ENCODE measurements at places on chromosomes 5 and 9.

DNA sequence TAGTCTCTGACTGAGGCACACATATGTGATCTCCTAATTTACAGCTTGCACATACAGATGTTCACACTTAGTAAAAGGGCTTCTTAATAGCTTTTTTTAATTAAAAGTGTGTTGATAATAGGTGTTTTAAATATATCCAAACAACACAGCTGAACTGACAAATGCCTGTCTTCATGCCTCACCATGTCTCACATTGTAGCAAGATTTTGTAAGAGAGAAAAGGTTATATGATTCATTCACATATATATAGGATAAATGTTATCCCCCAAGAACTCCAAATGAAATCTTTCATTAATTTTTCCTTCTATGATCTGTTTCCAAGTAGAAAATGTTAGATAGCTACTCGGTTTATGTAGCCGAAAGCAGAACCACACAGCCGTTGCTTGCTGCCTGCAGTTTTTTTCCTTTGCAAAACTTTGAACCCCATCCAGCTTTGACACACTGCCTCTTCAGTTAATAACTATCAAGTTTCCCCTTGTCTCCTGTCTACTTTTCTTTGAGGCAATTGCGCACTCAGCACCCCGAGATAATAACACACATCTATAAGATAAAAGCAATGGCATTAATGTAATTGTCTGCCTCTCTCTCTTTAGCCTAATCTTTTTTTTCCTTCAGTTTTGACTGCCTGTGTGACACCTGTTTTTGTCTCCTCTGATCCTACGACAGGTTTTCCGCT lies 299.2 kb downstream of the BNC2 start:
- DNase-seq: no peak

DNA sequence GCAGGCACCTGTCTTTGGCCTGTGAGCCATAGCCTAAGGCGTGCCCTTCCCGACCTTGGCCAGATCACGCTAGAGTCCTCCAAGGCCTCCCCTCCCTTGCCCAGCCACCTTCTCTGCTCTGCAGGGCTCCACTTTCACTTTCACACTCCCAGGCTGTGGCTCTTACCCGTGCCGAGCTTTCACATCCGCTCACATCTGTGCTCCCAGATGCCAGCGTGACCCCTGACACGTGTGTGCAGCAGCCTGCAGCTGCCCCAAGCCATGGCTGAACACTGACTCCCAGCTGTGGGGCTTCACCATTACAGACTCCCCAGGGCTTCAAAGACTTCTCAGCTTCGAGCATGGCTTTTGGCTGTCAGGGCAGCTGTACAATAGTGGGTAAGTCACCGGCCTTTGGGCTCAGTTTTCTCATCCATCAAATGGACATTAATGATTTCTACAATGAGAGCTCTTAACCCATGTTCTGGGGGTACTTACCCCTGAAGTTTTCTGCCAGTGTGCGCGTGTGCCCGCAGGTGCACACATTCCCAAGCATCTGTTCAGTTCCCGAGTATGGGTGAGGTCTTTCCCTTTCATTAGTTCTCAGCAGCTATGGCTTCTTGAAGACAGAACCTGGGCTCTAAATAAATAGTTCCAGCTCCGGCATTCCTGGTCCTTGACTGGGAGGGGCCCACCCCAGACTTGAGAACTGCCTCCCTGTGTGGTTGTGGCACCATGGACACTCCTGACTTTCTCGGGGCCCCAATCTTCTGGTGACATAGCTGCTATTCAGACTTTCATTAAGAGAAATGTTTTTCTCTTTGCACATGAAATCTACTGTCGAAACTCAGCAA lies 118.6 kb downstream of the RGS3 start:
- DNase-seq: peak; percentile 76

GRCh38 chr5:128757196-128757959 lies 207.9 kb upstream of the SLC27A6 start:
- no peak for DNase-seq

GRCh38 chr9:97851446-97851883 lies 1.6 kb upstream of the FOXE1 start:
- no peak for DNase-seq

- no peak for DNase-seq
Measured at GRCh38 chr5:4243479-4244264, 648.0 kb downstream of the IRX1 start.

DNA sequence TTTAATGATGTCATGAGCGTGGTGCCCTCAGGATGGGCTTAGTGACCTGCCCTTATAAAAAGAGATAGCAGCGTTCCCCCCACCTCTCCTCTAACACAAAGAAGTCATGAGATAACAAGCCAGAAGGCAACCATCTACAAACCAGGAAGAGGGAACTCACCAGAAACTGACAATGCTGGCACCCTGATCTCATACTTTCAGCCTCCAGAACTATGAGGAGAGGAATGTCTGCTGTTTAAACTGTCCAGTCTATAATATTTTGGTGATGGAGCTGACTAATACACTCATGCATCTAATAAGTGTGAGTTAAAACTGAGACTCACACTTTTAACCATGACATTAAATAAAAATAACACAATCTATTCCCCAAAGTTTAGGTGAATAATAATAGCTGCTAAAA lies 156.1 kb upstream of the SPEF2 start:
- no peak for DNase-seq

DNA sequence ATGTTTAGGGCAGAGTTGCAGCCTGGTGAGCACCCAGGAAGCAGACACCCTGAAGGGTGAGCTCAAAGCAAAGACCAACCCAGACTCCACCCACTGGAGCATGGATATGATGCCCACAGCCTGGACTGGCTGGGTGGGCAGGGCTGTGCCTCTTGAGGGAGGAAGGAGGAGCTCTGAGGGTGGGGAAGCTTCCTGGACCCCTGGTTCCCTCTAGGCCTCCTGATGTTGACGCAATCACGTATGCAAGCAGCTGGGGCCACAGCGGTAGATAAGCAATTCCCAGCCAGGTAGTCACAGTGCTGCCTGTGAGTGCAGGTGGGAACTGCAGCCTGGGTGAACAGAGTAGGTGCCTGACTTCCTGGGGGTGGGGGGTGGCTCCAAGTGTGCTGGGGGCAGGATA lies 271.5 kb downstream of the CDK5RAP2 start:
- DNase-seq: no peak

DNA sequence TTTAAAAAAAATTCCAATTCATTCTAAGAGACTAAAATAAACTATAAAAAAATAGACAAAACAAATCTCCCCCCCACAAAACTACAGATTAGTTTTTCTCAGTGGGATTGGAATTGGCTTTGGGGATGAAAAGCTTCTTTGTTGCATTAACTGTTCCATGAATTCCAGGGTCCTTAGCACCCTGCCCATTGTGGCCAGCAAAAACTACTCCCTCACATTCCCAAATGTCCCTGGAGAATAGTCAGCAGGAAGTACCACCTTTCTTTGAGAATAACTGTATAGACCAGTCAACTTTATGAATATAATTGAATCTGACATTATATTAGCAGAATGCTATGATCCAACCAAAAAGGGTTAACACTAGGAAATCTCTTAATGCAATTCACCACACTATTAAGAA lies 147.9 kb downstream of the LPAR1 start:
- no peak for DNase-seq

DNA sequence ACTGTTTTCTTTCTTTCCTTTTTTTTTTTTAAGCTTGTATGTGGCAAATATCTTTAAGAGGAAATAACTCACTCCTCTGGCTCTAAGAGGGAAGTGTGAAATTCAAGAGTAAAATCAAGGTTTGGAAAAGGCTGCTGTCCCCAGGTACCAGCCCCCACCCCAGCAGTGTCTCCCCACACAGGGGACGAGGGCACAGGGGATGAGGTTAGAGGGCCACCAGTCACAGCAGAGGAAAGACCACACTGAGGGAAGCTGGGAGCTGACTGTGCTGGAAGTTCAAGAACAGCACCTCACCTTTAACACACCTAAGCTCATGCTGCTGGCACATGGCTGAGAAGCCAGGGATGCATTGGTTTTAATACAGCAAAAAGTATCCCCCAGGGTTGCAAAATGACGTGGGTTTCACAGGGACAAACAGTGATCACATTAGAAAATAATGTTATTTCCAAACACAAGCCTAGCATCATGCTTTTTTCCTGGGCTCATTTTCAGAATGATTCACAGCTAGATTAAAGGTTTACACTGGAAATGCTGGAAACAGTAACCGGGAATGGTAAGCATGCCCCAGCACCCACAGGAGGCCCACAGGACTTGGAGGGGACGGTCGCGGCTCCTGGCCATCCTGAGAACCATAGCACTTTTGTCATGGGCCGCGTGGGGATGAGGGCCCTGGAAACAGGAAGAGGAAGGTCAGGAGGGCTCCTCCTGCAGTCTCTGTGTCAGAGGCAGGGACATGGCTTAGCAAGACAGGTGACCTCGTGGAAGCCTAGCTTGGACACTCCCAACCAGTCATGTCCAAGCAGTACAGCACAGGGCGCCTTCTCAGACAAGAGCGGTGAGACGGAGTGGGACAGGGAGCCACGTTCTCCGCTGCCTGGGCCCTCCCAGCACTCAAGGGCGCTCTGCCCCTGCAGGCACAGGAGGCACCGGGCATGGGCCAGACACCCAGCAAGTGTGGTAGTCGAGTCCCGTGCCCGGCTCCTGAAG lies 6.9 kb downstream of the LPCAT1 start:
- DNase-seq: peak; percentile 52

DNA sequence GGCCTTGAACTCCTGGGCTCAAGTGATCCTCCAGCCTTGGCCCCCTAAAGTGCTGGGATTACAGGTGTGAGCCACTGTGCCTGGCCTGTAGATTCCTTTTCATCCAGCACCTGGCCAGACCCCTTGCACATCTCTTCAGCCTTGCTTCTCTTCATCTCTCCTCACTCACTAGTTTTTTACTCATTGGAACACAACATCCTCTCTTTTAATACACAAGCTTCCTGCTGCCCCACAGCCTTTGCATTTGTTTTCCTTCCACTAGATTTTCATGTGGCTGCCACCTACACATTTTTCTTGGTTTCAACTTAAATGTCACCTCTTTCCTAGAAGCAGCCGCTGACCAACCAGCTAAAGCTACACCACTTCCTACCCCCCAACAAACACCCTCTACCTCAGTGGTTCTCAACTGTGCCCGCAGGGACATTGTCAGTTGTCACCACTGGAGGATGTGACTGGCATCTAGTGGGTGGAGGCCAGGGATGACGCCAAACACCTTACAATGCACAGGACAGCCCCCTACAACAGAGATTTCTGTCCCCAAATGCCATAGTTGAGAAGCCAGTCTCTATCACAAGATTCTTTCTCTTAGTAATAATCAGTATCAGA lies 33.7 kb downstream of the HAVCR1 start:
- no peak for DNase-seq

GRCh38 chr9:20805766-20806165 lies 121.7 kb downstream of the FOCAD start:
- DNase-seq: no peak

DNA sequence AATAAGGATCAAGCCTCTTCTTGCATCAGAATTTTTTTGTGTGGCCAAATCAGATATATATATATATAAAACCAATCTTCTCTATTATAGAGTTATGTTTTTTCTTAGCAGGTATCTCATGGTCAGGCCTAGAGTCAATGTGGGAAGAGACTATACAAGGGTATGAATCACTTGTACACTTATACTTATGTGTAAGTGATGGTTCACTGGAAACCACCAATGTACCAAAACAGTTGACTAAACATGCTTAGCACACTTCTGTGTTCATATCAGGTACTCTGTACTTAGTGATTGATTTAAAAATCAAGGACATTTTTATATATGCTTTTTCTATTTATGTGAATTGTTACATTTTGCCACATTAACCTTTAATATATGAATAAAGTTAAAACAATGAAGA lies 92.6 kb downstream of the CWC27 start:
- no peak for DNase-seq

- DNase-seq: no peak
Measured at GRCh38 chr5:127562252-127562651, 44.8 kb downstream of the PRRC1 start.

GRCh38 chr9:77575785-77576184 lies 72.3 kb downstream of the GNA14 start:
- DNase-seq: no peak

DNA sequence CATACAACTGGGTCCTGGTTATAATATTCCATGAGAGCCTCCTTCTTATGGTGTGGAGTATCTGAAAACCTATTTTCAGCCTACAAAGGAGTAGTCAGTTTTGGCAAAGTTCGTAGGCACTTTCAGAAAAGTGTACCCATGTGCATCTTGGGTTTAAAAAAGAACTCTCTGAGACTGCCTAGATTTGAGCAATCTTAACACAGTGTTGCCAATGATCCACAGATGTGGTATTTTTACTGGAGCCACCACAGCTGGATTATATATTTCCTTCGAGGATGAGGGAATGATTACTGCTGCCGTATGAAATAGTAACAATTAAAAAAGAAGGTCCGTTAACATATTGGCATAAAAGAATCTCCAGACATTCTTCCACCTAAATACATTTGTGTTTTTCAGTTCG lies 1.1 kb downstream of the PALM2AKAP2 start:
- DNase-seq: no peak

DNA sequence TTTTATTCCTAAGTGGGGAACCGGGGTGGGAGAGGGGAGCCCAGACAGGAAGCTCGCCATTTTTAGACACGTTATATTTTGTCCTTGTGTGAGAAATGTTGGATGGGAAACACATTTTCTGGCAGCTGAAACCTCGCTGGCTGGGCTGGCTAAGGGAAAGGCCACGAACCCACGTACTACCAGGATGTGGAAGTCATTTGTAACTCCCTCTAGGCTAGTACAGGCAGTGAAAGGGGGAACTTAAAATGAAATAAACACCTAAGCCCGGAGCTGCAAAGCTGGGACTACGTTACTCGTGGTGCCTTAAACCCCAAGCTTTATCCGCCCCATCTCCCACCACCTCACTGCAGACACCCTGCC lies 42.5 kb downstream of the TMEM174 start:
- DNase-seq: no peak

DNA sequence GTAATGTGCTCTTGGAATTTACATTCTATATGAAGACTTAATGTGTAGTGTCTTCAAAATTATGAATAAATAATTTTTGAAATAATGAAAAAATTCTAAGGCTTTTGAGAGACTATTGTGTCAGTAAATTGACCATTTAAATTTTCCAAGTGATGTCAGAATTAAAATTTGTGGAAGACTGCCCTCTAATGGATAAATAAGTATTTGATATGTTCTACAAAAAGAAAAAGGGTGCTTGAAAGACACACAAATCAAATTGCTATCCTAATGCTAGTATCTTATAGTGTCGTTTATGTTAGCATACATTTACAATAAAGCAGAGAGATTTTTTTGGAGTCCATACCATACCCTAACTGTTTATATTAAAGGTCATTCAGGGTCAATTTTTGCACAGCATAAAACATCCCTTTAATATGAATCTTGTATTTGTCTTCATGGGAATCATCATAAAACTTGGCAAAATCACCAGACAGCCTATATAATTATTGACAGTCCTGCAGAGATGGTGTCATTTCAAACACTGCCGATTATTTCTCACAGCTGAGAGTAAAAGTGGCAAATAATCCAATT lies 120.8 kb upstream of the SLC27A6 start:
- no peak for DNase-seq

GRCh38 chr9:135575995-135576631 lies 14.6 kb downstream of the PAEP start:
- DNase-seq: no peak

- DNase-seq: no peak
Measured at GRCh38 chr9:78821126-78821822, 524.3 kb downstream of the PSAT1 start.

- no peak for DNase-seq
Measured at GRCh38 chr5:143781993-143782520, 29.9 kb upstream of the HMHB1 start.
